Endodermal cell (in vitro differentiated cells): ENCODE measurements at places on chromosomes 2 and 18.

GRCh38 chr2:1635823-1636222 lies 108.5 kb downstream of the PXDN start:
- no peak for DNase-seq

GRCh38 chr2:27886322-27886721 lies 3.9 kb downstream of the RBKS start:
- DNase-seq: no peak

- peak; percentile 95 for DNase-seq
These were observed 66.6 kb downstream of the CTIF start for GRCh38 chr18:48605408-48605845.

GRCh38 chr2:146576339-146577111 lies 1268.3 kb upstream of the ACVR2A start:
- DNase-seq: no peak
